Stimulated activated CD8-positive, alpha-beta memory T cell treated with anti-CD3 and anti-CD28 coated beads, Interleukin-12 subunit alpha, Interleukin-12 subunit beta, amount 100 ng/mL, for 1 hour (primary cell): ENCODE measurements at places on chromosomes 5 and 9.

DNA sequence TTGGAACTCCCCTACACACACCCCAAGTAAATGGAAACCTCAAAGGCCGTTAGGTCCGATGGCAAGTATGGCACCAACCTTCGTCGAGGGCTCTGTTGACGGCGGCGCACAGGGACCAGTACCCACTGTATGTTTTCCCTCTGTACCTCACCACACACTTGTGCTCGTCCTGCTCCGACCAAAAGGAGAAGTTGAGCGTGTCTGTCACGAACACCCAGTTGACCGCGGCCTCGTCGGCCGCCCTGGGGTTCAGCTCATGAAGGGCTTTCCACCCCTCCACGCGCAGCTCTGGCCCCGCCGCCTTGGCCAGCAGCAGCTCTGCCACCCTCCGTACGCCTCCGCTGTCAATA lies 24.0 kb downstream of the HNRNPK start:
- DNase-seq = no peak

DNA sequence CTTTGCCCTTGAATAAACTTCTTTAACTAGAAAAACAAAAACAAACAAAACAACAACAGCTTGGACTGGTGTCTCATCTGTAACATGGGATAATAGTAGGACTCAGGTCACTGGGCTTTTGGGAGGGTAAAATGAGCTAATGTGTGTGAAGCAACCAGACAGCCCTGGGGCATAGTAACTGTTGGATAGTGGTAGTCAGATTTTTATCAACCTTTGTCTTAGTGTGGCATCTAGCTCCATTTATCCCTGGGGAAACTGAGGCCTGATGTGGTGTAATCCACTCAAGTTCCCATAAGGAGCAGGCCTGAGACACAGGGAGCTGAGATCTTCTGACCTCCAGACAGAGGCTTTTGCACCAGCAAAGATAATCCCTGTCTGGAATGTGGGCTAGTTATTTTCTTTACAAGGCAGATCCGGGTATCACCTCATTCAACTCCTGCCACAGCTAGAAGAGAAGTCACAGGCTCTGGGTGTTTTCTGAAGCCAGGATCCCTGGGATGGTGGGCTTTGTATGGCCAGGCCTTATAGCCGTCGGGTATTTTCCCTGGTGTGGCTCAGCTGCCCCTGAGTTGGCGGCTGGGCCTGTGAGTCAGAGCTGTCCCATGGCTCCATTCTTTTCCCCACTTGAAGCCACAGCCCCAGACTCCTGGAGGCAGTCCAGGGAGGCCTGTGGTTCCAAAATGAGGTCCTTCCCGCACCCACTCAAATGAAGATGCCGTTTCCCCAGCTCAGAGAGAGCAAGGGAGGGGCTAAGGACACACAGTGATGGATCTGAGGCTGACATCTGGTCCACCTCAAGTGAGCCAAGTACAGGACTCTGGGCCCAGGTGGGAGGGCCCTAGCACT lies 26.1 kb upstream of the CSF1R start:
- DNase-seq = no peak

GRCh38 chr5:146995878-146996277 lies 117.3 kb upstream of the PPP2R2B start:
- DNase-seq = no peak

GRCh38 chr5:137506296-137506695 lies 7.2 kb upstream of the SPOCK1 start:
- no peak for DNase-seq

- DNase-seq = no peak
Observed at GRCh38 chr9:123757547-123757946, 172.4 kb downstream of the DENND1A start.

GRCh38 chr9:109476642-109477257 lies 21.4 kb downstream of the PTPN3 start:
- DNase-seq = no peak

DNA sequence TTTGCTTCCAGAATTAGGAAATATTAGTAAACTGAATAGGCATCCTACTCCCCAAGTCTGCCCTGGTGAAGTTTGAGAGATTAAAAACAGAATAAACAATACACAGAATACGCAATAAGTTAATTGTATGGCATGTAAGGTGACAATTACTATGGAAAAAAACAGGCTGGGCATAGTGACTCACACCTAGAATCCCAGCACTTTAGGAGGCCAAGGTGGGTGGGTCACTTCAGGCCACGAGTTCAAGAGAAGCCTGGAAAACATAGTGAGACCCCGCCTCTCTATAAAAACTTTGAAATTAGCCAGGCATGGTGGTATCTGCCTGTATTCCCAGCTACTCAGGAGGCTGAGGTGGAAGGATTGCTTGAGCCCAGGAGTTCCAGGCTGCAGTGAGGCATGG lies 64.2 kb upstream of the SUSD1 start:
- no peak for DNase-seq

- no peak for DNase-seq
Observed at GRCh38 chr5:72209147-72210115, 102.2 kb downstream of the MAP1B start.

- DNase-seq = no peak
Observed at GRCh38 chr5:35194635-35195471, 35.4 kb downstream of the PRLR start.

GRCh38 chr9:118984607-118985006 lies 384.6 kb downstream of the BRINP1 start:
- no peak for DNase-seq

DNA sequence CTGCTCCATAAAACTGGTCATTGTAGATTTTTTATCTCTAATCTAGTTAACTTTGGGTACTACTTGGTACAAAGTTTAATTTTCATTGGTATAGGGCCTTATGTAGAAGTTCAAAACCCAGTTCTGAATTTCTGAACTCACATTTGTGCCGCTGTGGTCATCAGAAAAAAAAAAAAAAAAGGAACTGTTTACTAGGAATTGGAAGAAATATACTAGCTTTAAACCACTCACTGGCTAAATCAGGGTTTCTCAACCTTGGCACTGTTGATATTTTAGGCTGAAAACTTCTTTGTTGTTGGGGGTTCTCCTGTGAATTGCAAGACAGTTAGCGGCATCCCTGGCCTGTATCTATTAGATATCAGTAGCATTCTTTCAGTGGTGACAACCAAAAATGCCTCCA lies 4.1 kb upstream of the ZFYVE16 start:
- DNase-seq = no peak

GRCh38 chr9:68750255-68750654 lies 45.2 kb downstream of the PIP5K1B start:
- no peak for DNase-seq

DNA sequence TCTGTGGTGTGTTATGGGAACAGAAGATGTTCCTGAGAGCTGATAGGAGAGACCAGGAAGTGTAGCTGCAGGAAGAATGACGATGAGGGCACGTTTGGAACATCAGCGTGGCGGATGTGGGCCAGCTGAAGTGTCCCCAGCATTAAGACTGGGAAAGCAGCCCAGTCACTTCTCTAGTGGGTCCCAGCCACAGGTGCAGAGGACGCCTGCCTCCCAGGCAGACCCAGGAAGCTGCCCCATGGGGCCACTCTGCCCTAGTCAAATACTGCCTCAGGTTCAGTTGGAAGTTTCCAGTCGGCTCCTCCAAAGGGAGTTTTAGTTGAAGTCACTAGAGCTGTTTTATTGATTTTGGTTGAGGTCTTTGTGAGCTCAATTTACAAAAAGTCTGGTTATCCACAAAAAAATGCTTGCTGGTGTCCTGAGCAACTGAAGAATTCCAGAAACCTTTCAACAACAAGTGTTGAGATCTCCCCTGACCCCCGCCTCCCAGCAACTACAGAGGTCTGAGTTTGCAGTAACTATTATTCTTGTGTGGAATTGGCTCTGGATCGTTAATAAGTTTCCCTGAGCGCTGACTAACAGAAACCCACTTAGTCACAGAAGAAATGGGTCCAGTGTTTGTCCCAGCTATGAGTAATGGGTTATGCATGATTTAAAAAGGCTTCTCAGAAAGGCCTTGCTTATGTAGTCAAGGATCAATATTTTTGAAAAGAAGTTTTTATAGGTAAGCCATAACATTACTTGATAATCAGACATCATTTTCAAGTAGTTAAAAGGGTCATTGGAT lies 294.1 kb downstream of the FANCC start:
- no peak for DNase-seq

DNA sequence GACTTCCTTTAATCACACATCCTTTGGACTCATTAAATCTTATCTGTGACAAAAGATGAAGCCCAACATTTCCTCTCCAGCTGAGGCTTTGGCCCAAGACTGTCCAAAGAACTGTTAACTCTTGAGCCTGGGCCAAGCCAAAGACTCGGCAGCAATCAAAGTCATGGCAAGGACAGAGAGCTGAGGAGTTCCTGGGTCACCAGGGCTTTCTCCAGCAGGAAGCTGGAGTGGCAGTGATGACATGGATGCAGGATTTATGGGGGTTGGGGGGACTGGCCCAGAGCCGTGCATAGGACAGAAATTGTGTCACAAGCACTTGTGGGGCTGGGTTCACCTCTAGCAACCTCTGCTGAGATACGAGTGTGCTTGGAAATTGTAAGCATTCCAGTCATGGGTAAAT lies 440.3 kb downstream of the PLK2 start:
- DNase-seq = no peak

DNA sequence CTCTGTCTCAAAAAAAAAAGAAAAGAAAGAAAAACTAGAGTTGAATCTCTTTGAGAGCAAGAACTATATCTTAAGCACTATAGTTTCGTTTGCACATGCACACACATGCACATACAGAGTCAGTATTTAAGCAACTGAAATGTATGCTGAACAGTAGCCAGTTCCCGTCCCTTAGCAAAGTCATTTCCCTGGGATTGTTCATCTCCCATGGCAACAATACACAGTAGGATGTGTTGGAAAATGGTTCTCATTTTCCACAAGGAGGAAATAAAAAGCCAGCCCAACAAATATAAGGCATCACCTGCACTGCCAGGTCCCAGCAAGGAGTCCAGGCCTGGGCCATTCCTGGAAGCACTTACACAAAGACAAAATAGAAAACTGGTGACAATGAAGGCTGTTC lies 4.2 kb upstream of the ZNF346 start:
- no peak for DNase-seq

GRCh38 chr9:133347515-133347984 lies 381 bp downstream of the MED22 start:
- DNase-seq = no peak

- no peak for DNase-seq
Observed at GRCh38 chr9:105994970-105995369, 300.6 kb downstream of the TMEM38B start.

GRCh38 chr9:89274838-89275237 lies 36.2 kb upstream of the CKS2 start:
- DNase-seq = no peak

GRCh38 chr9:79026316-79026715 lies 545.4 kb upstream of the TLE4 start:
- no peak for DNase-seq

DNA sequence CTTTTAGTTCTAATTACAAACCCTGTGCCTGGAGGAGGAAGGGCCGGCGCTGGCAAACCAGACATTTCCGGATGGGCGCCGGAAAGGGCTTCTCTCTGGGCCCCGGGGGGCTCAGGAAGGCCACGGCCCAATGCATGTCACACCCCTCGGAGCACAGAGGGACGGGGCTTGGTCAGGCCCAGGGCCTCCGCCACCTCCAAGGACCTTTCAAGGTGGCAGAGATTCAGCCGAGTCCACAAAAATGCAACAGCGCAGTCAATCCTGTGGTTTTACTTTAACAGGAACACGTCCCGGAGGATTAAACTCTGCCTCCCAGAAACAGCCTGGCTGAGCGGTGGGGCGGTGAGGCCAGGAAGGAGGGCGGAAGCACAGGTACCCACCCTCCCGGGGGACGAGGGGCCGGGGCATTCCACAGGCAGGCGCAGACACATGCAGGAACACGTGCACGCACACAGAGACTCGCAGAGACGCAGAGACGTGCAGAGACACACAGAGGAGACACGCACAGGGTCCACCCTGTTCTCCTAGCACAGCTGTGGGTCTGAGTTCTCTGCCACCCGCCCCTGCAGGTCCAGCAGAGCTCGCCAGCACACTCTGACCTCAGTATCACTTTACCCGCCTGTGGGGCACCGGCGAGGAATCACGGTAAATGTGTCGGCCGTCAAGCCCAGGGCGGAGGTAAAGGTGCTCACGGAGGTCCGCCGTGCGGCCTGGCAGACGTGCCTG lies 23.0 kb downstream of the SLC9A3 start:
- DNase-seq = no peak

GRCh38 chr9:107492381-107492970 lies 2.9 kb upstream of the KLF4 start:
- DNase-seq = no peak

- DNase-seq = no peak
Observed at GRCh38 chr9:72205513-72205912, 56.3 kb downstream of the GDA start.

- no peak for DNase-seq
Observed at GRCh38 chr5:66609615-66610014, 13.4 kb downstream of the MAST4 start.

- DNase-seq = no peak
Observed at GRCh38 chr9:2179567-2179966, 164.4 kb downstream of the SMARCA2 start.

DNA sequence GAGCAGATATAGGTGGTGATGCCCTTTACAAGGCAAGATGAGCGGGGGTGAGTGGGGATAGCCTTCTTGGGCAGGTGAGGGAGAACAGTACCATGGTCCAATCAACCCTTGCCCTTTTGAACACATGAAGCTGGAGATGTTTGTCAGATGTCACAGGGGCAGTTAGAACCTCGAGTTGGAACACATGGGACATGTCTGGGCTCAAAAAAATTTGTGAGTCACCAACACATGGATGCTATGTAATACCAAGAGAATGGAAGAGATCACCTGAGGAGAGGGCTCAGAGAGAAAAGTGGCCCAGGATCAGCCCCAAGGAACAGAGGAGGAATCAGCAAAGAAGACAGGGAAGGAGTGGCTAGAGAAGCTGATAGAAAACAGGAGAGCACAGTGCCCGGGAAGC lies 4.7 kb downstream of the PHYKPL start:
- DNase-seq = no peak

GRCh38 chr9:93156475-93157008 lies 22.5 kb upstream of the NINJ1 start:
- DNase-seq = no peak

GRCh38 chr5:55226934-55227663 lies at the start of gene MCIDAS:
TSS of gene MCIDAS (minus strand) at chr5:55227315. CDS start at chr5:55227138, 177 bp downstream.
- no peak for DNase-seq

- DNase-seq = no peak
Observed at GRCh38 chr5:59921816-59922215, 28.3 kb upstream of the PDE4D start.

GRCh38 chr5:136198453-136198852 lies 5.5 kb upstream of the SMIM32 start:
- DNase-seq = no peak

GRCh38 chr5:143601917-143602333 lies 198.4 kb upstream of the NR3C1 start:
- DNase-seq = no peak

- no peak for DNase-seq
Observed at GRCh38 chr5:23820765-23821471, 313.5 kb downstream of the PRDM9 start.

- no peak for DNase-seq
Observed at GRCh38 chr5:97548739-97549080, 365.7 kb upstream of the RIOK2 start.

DNA sequence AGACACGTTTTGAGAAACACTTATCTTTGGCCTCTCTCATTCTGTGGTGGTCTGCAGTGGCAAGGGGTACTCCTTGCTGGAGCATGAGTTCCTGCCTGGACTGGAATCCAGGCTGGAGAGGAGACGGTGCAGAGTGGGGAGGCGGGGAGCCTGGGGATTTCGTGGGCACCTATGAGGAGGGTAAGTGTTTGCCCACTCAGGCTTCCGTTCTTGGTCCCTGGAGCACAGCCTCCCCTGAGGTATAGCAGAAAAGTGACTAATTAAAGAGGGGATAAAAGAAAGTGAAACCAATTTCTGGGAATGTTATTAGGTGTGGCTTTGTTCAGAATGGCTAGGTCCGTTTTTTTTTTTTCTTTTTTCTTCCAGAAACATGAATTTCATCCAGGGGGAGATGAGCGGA lies 90.8 kb downstream of the ARHGAP26 start:
- no peak for DNase-seq
